ENCODE measurements at places on chromosomes 1 and 21. TPM values are rescaled to one million over a fixed set of nuclear protein-coding genes. Genes with fewer than 3 reads are reported as not detected.

Gene VSIG8
- not detected for total RNA-seq

Gene RBM15
- total RNA-seq = 22.0 TPM

Gene WNT9A
- 0.30 TPM for total RNA-seq

Gene NBPF10
- 7.2 TPM for total RNA-seq

Gene SPATA45
- total RNA-seq = not detected

Gene BMP8A
- total RNA-seq = 0.32 TPM

Gene FCRL1
- not detected for total RNA-seq

Gene EXTL1
- 0.30 TPM for total RNA-seq

Gene RHBG
- total RNA-seq = not detected

Gene KCNN3
- 0.32 TPM for total RNA-seq

Gene CFH
- total RNA-seq = 175 TPM

Gene LDLRAD1
- not detected for total RNA-seq

Gene UBIAD1
- total RNA-seq = 3.0 TPM

Gene CDKN2C
- total RNA-seq = 3.1 TPM

Gene DEPDC1
- total RNA-seq = 3.0 TPM

Gene S100A1
- under 0.01 TPM for total RNA-seq

Gene ICOSLG
- 0.46 TPM for total RNA-seq

Gene S100A2
- 1.4 TPM for total RNA-seq

Gene AKR1A1
- 145 TPM for total RNA-seq

Gene PDZK1IP1
- total RNA-seq = not detected

Gene AGT
- total RNA-seq = 0.09 TPM

Gene MAN1C1
- total RNA-seq = 0.65 TPM

Gene TINAGL1
- 241 TPM for total RNA-seq

Gene SMIM1
- 1.2 TPM for total RNA-seq

Gene TTC39A
- total RNA-seq = 0.30 TPM

Gene GBP4
- total RNA-seq = 0.32 TPM

Gene CCDC185
- total RNA-seq = not detected

Gene ITGB2
- total RNA-seq = not detected

Gene OLFML2B
- total RNA-seq = 1.5 TPM

Gene HRNR
- total RNA-seq = not detected

Gene MOB3C
- 13.7 TPM for total RNA-seq

Gene ITLN1
- total RNA-seq = not detected

Gene PRKAA2
- 0.89 TPM for total RNA-seq

Gene LCE3E
- total RNA-seq = not detected

Gene F13B
- not detected for total RNA-seq

Gene EDARADD
- total RNA-seq = not detected

Gene LCE2B
- total RNA-seq = not detected

Gene CLEC20A
- not detected for total RNA-seq

Gene TP53BP2
- 58.9 TPM for total RNA-seq

Gene UMODL1
- total RNA-seq = not detected

Gene TMPRSS3
- not detected for total RNA-seq

Gene CELA2B
- not detected for total RNA-seq

Gene MMEL1
- not detected for total RNA-seq

Gene LRRC38
- not detected for total RNA-seq

Gene NHLH1
- not detected for total RNA-seq

Gene C2CD4D
- not detected for total RNA-seq

Gene DESI2
- 43.7 TPM for total RNA-seq

Gene LAD1
- not detected for total RNA-seq

Gene DRAXIN
- 1.2 TPM for total RNA-seq

Gene PLA2G5
- not detected for total RNA-seq

Gene CD247
- not detected for total RNA-seq

Gene C1orf74
- 2.4 TPM for total RNA-seq

Gene GPR61
- total RNA-seq = 0.59 TPM

Gene RALGPS2
- 44.0 TPM for total RNA-seq

Measured in smooth muscle cell of the umbilical artery (primary cell).